Activated CD8-positive, alpha-beta memory T cell treated with anti-CD3 and anti-CD28 coated beads, Interleukin-2, amount 50 U/mL, for 48 hours (primary cell): ENCODE measurements at places on chromosomes 7 and 10.
A peak's percentile ranks its signal among the peaks of the same experiment; 100 is the strongest.

DNA sequence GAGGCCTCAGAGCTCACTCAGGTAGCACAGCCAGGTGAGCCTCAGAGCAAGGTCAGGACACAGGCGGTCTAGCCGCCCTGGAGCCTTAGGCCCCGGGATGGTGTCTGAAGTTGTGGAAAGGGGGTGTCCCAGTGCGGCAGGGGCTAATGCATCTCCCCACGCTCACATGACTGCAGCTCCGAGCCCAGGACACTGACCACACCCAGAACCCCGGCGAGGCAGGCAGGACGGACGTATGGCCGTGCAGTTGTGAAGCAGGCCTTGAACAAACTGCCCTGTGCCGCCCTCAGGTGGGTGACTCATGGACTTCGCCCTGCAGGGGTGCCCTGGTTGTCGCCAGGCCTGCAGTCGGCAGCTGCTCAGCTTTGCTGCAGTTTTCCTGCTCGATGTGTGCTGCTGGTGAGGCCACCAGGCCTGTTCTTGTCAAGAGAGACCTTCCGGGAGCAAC is 5.0 kb upstream of the PRKAR1B start:
- no peak for DNase-seq

- DNase-seq, result peak; percentile 22
Observed at GRCh38 chr7:27143950-27144780, 684 bp upstream of the HOXA5 start.

DNA sequence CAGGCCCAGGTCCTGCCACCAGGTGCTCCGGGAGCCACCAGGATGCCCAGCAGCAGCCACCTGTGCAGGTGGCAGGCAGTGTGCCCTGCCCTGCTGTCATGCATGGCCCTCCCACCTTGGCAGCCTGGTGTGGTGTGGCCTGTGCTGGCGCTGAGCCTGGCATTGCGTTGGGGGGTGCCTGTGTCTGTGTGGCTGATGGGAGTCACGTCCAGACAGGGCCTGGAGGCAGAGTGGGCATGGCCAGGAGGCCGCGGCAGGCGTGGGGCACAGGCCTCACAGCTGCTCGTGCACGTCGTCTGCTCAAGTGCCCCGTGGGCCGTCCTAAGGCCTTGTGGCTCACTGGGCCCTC is 8.7 kb downstream of the TTYH3 start:
- no peak for DNase-seq

GRCh38 chr7:94697035-94697974 is 41.4 kb upstream of the SGCE start:
- no peak for DNase-seq

DNA sequence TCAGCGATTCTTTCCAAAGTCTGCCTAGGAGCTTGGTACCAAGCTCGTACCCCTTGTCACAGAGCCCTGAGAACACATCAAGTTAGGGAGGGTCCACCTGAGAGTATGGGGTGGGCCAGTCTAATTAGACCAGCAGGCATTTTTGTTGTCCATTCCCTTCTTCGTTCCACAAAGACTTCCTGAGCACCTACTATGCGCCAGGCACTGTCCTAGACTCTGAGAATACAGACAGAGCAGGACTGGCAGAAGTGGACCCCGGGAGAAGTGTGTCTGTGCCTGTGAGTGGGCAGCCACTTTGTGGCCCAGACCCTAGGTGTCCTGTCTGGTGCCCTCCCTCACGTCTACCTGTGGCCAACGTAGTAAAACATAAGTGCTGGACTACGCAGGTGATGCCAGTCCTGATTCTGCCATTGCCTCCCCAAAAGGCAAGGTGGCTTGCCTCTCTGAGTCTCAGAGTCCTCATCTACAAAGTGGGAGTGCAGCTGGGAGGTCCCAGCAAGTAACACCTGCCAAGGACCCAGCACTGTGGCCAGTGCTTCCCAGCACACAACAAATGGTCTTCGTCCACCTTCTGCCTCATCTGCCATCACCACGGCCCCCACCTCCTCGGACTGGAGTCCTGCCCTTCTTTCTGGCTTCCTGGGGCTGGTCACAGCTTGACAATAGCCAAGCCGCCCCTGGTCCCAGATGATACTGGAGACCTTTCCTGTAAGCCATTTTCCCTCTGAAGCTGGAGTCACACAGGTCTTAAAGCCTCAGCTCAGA is 54.3 kb upstream of the DUSP5 start:
- DNase-seq, result peak; percentile 49

GRCh38 chr10:126564326-126564888 is 106.1 kb downstream of the C10orf90 start:
- no peak for DNase-seq
